ENCODE measurements at places on chromosomes 4 and X.
A peak's percentile ranks its signal among the peaks of the same experiment; 100 is the strongest.

GRCh38 chrX:10173331-10173900 lies 16.6 kb downstream of the CLCN4 start:
- peak; percentile 85 for DNase-seq

DNA sequence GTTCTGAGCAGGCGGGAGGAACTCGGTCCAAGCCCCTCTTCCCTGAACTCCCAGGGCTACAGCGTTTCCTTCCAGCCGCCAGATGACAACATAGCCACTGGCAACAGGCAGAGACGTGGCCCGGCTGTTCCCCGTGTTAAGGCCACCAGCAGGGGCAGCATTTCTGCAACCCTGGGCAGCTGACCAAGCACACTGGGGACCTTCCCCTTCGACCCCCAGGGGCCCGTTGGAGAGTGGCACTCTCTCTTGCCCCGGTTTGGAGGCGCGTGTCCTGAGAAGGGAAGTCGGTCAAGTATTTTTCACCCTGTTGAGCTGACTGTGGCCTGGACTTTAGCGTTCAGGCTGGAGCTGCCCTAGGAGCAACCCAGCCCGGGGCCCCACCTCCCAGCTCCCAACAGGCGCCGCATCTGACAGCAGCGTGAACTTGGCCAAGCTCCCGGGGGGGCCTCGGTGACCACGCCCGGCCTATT lies 37.6 kb downstream of the ZBTB49 start:
- no peak for DNase-seq

GRCh38 chr4:37393889-37394288 lies 149.3 kb downstream of the NWD2 start:
- no peak for DNase-seq

DNA sequence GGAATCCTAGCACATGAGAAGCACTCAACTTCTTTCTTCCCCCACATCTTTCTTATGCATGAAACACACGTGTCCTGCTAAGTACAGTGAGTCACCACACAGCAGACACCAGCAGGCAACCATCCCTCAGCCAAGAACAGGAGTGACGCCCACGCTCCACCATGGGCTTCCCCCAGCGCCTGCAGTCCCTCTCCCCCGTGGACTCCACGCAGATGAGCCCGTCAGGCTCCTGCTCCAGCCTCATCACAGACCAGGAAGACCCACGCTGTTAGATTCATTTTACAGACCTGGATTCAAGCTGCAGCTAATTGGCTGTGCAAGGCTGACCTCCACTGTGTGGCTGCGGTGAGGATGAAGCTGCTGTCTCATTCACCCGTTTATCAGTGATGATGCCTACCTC lies 16.7 kb downstream of the HMX1 start:
- DNase-seq, result no peak

DNA sequence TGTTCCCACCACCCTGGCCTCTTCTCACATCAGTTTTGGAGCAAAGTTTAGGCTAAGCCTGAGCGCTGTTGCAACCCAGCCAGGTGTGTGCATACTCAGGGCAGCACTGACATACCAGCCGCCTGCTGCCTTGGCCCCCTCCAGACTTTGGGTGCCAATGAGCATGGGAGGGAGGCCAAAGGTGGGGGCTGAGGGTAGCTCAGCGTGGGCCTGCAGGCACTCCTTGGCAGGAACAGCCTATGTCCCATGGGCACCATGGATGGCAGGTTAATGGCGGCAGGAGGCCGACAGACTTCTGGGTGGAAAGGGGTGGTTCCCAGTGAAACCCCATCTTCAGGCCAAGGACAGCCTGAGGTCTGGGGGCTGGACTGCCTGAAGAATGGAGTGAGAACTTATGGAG lies 462.2 kb downstream of the ADGRL3 start:
- DNase-seq, result no peak

- no peak for DNase-seq
Measured at GRCh38 chrX:130139474-130140201, 26.0 kb downstream of the AIFM1 start.

- peak; percentile 17 for DNase-seq
Measured at GRCh38 chr4:124322234-124323065, 390.1 kb downstream of the ANKRD50 start.

- DNase-seq, result no peak
Measured at GRCh38 chr4:41122775-41123174, 91.6 kb downstream of the APBB2 start.

- no peak for DNase-seq
Measured at GRCh38 chrX:129661369-129661768, 6.6 kb upstream of the APLN start.

DNA sequence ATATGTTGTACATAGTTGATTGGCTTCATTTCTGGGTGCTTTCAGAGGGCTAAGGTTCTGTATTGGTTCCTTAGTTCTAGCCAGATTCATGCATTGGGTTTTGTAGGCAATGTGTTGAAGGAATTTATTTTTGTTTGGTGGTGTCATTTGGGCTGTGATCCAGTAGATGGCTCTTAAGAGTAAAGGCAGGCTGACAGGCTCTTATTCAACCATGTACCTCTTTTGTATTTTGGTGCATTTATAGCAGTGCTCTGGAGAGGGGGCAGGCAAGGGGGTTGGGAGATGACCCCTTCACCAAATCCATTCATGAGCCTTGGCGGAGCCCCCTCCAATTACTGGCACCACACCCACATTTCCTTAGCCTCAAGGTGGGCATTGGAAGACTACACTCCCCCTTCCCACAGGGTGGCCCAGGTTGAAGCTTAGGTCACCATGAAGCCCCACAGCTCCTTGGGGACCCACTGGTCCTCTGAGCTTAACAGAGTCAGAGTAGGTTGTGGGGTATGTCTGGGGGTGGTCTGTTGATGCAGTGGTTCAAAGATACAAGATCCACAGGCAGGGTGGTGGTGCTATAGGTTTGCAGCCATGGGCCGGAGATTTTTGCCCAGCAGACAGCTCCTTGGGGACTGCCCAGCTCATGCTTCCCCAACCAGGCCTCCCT lies 143.0 kb upstream of the GNPDA2 start:
- DNase-seq, result no peak

- no peak for DNase-seq
Measured at GRCh38 chr4:88998001-88998400, 59.0 kb downstream of the FAM13A start.

DNA sequence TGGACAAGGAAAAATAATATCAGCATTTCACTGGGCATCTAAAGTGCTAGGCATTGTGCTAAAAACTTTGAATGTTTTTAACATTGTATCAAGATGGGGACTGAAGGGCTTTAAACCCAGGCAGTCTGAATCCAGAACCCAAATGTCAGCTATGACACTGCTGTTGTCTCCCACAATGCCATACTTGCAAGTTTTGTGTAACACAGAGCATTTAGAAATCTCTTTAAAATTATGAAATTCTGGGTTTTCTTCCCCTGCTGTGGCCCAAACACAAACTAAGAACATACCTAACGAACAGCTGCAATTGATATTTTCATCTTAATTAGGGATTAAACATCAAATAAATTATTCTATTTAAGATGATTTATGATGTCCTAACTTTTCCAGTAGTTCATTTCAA lies 66.8 kb upstream of the LSM6 start:
- no peak for DNase-seq

DNA sequence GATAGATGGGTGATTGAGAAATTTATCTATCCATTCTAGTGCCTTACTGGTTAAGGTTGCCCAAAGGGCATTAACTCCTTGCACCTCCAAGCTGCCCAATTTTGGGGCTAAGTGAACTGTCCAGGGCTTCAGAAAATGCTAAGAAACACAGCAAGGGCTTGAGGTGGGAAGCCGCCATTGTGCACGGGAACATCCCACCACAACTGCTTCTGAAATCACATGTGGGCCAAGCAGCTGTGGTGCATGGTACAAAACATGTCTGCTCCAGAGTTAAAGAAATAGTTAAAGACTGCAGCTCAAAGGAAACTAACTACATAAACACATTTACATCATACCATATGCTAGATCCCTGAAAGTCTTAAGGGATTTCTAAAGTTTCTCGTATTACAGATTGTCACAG lies 144.3 kb upstream of the NDST3 start:
- no peak for DNase-seq

DNA sequence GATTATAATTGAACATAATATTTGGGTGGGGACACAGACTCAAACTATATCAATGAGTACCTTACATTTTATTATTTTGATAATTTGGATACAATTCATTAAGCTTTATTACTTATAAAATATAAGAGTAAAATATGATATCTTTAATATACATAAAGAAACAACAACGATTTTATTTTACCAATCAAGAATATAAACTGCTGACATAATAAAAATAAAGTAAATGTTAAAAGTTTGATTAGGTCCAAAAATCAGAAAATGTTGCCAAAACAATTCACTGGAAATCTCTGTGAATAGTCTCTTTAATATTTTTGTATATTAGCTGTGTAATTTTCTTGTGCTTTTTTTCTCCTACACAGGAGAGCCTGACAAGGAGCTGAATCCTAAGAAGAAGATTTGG lies 21.4 kb downstream of the GIMD1 start:
- no peak for DNase-seq

DNA sequence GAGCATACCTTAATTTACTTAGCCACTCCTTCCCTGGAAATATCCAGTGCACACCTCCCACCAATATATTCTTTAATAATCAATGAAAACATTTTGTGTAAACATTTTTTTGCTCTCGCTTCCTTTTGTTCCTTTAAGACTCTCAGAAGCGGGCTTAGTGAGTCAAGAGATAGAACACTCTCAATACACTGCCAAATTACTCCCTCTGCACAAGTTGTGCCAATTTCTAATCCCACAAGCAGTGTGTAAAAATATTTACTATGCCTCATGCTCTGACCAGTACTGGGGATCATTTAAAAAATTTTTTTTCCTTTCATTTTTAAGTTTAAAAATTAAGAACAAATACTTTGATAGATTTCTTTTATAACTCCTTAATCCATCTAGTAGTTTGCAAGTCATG lies 5.1 kb downstream of the MORF4L2 start:
- DNase-seq, result no peak

DNA sequence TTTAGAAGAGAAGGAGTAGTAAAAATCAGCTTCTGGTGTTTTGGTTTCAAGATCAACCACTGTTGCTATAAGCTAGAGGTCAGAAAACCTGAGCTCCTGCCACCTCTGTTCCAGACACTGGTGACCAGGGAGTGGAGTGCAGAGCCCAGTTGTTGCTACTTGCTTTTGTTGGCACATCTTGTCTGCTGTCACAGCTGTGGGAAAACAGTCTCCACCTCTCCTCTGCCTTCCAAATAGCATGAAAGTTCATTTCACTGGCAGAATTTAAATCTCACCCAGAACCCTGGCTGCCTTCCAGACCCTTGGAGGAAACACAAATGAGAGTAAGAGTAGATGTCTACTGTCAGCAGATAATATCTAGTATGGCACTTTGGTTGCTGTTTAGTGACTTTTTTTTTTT lies 297.5 kb upstream of the KLF3 start:
- DNase-seq, result no peak

GRCh38 chr4:77619408-77619807 lies 13.8 kb downstream of the CXCL13 start:
- DNase-seq, result no peak

DNA sequence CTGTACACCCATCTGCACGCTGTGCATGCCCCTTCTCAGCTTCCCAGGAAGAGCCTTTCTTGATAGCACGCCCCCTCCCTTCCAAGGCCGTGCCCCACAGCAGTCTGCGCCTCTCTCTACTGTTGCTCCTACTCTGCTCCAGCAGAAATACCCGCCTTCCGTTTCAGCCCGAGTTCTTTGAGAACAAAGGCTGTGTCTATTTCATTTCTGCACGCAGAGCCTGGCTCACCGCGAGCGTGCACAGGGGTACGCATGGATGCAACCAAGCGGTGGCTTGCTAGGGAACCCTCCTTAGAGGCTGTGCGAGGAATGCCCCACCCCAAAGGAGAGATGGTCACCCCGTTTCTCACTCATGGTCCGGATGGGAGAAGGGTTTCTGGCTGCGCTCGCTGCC lies 485 bp downstream of the AADAT start:
- DNase-seq, result peak; percentile 20

- no peak for DNase-seq
Measured at GRCh38 chrX:7606039-7606652, 236.8 kb upstream of the VCX start.

- DNase-seq, result no peak
Measured at GRCh38 chrX:68820476-68821110, 8.2 kb upstream of the EFNB1 start.

GRCh38 chrX:13223868-13224567 lies 95.8 kb downstream of the ATXN3L start:
- DNase-seq, result peak; percentile 76

- no peak for DNase-seq
Measured at GRCh38 chrX:13474164-13474516, 95.3 kb upstream of the EGFL6 start.

GRCh38 chr4:185201977-185202962 lies 1.5 kb downstream of the CFAP97 start:
- no peak for DNase-seq

GRCh38 chrX:110563282-110563681 lies 204.6 kb downstream of the RTL9 start:
- DNase-seq, result peak; percentile 1

DNA sequence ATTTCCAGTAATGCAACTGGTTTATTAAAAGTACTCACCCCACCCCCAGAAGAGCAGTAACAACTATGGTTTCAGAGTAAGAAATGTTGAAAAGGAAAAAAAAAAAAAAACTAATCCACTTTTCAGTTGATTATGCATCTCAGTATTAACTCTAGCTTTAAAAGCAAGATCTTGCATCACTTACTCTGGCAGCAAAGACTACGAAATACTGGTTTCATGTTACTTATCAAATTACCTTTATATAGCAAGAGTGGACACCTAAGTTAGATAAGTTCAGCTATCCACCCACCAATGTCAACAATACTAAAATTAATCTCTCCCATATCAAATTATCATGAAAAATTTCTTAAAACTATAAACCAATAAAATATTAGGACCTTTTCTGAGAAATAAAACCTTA lies 105.0 kb downstream of the ABCB7 start:
- DNase-seq, result no peak

DNA sequence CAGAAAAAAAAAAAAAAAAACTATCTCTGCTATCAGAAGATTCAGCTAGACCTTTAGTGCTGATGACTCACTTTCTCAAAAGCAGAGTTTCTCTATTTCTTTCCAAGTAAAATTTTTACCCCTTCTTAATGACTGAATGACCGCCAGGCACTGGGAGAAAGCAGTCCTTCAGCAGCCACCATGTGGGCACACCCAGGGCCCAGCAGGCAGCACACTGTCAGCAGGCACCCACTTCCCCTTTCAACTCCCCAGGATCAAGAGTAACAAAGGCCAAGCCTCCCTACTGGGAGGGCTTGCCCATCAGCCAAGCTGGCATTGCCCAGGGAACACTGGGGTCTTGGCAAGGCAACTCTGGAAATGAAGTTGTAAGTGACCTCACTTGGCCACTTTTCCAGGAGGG lies 201.9 kb upstream of the MAMLD1 start:
- DNase-seq, result no peak

- DNase-seq, result no peak
Measured at GRCh38 chr4:168248176-168248710, 70.3 kb downstream of the DDX60 start.

GRCh38 chr4:87239821-87240220 lies 19.4 kb upstream of the KLHL8 start:
- no peak for DNase-seq

DNA sequence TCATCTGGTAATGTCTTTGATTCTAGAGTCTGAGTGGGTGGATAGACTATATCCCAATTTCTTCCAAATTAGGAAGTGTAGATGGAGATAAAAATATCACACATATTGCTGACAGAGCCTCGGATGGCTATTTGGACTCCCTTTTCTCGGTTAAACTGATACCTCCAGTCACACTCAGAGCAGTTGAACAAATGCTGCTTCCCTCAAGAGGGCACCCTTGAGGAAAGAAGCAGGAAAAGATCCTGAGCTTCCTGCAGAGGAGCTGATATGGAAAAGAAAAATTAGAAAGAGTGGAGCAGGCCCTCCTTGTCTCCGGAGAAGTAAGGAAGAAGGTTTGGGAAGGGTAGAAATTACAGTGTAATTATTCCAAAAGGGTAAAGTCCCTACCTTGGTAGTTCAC lies 96.2 kb upstream of the CCSER1 start:
- no peak for DNase-seq

Measured in RWPE1 (cell line).